GM03348 (cell line): ENCODE measurements at places on chromosomes 1 and 21.
A peak's percentile ranks its signal among the peaks of the same experiment; 100 is the strongest.

DNA sequence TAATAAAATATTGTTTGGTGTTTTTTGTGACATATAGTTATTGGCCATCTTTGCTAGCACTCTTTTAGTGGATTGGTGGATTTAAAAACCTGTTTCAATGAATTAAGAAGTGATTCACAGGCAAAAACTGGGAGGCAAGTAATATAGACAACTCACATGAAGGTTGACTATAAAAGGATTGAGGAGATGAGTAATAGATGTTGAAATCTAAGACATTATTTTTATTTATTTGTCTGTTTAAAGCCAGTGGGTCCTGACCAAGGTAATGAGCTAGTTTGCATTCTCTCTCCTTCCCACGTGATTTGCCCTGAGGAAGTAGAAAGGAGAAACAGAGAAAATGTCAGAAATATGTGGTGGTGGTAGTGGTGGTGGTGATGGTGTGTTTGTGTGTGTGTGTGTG lies 351.5 kb upstream of the ZP4 start:
- DNase-seq = no peak

GRCh38 chr1:236206548-236206947 lies 64.2 kb downstream of the GPR137B start:
- no peak for DNase-seq

DNA sequence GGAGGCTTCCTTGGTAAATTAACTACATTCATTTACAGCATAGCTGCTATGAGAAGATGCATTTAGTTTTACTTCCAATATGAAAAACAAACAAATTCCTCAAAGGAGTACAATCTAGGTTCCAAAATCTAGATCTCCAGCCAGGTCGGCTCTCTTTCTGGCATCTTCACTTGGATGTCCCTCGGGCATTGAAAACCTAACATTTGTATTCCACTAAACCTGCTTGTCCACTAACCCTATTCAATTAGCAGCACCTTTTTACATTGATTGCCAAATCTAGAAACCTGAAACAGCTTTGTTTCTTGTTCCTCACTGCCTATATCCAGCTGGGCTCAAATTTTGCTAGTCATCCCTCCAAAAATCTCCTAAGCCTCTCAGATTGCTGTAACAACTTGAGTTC lies 14.3 kb upstream of the CXADR start:
- DNase-seq = no peak

- no peak for DNase-seq
Measured at GRCh38 chr1:2415801-2416208, 3.4 kb upstream of the PEX10 start.

DNA sequence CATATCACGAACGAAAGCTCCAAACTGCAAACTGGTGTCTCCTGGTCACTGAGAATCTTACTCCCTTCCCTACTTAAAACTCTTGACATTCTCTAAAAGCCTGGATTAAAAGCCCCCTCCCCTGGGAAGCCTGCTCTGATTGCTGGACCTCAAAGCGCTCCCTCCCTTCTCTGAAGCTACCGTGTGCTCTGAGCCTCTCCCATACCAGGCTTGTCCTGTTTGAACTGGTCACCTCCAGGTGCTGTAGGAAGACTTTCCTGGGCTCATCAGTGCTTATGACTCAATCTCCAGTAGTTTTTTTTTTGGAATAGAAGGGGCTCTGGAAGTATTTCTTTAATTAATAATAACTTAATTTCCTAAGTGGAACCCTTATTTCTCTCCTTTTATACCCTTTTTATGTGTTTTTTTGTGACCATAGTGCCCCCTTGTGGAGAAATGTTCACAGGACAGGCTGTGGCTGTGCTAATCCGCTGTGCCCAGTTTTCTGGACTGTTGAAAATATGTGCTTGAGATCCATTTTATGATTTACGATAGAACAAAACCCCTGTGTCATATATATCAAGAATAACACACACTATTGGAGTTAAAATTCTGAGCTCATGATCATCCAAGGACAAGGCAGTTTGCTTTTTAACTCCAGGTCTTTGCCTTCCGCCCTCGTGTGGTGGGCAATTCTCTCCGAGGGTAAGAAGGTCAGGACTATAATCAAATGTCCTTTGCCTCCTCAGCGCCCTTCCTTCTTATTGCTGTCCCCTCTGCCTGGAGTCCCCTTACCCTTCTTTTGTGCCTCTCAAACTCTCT lies 16.9 kb downstream of the MTARC1 start:
- peak; percentile 57 for DNase-seq

DNA sequence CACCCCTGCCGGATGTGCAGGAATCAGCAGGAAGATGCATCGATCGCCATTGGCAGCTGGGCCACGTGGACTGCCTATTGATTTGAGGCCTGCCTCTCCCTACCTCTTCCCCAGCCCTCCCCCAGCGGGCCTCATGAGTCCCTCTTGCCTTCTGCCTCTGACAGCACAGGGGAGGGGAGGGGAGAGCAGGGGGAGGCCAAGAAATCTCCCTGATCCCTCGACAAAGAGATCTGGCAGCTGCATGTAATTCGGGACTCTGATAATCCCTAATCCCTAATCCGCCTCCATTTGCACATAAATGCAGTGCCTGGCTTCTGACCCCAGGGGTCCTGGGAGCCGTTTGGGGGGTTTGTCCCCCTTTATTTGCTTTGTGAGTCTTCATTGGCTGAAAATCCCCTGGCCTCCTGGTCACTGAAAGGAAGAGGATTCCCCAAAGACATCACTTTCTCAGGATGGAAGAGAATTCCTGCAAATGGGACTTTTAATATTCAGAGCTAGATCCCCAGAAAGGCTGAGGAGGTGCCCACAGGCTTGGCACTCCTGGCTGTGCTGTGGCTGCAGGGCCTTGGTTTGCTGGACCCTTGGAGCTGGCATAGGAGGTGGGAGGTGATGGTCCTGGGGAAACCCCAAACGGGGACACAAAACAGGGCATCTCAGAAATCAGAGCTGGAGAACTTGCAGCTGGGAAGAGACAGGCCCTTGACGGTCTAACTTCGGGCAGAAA lies 239.4 kb upstream of the POU3F1 start:
- DNase-seq = no peak

DNA sequence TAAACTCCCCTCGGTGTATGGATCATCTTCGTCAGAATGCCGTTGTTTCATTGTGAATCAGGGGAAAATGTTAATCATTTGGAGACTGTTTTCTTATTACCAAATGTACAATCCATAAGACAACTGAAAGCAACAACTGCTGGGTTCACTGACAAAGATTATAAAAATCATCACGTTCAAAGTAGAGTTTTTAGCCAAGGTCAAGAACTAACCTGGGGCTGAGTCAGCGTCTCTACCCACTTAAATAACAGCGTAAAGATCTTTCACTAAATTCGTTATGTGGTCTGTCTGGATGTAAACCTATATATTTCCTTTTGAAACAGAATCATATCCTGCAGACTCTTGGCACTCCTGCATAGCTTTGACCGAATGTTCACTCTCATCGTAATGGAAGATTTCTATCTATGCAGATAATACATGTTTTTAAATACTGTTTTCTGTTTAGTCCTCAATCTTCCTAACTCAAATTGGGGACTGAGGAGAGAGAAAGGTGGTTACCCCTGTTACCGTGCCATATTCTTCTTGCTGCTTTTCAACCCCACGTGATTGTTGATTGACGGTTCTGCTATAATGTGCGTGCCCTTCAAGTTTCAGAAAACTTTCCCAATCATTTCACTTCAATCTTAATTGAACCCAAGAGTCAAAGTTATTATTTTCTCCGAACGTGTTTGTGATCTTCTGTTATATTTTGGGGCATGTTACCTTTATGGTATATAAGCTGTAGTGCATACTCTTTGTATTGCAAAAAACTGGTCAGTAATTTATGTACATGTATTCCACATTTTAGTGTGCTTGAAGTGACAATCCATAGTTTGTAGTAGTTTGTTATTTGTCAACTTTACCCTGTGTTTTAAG lies 15.6 kb upstream of the NCMAP start:
- no peak for DNase-seq

DNA sequence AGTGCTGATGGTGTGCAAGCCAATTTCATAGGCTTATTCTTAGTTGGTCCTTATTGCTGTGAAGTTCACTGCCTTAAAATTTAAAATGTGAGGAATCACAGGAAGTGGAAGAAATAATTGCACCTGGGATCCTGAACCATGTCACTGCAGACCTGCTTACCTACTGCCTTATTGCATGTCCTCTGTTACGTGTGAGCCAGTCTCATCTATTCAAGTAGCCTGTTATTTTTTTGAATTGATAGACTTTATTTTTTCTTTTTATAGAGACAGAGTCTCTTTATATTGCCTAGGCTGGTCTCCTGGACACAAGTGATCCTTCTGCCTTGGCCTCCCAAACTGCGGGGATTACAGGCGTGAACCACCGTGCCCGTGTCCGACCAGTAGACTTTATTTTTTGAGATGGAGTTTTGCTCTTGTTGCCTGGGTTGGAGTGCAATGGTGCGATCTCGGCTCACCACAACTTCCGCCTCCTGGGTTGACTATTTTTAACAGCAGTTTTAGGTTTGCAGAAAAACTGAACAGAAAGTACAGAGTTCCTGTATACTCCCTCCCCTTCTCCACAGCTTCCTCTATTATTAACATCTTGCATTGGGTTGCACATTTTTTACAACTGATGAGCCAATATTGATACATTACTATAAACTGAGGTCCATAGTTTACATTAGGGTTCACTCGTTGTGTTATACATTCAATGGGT lies 14.0 kb upstream of the DISC1 start:
- no peak for DNase-seq

- no peak for DNase-seq
Measured at GRCh38 chr1:36366091-36366661, 19.5 kb downstream of the STK40 start.

- DNase-seq = peak; percentile 60
Measured at GRCh38 chr1:231039161-231040018, 664 bp downstream of the FAM89A start.

- peak; percentile 58 for DNase-seq
Measured at GRCh38 chr21:26732432-26733221, 112.6 kb downstream of the ADAMTS1 start.

DNA sequence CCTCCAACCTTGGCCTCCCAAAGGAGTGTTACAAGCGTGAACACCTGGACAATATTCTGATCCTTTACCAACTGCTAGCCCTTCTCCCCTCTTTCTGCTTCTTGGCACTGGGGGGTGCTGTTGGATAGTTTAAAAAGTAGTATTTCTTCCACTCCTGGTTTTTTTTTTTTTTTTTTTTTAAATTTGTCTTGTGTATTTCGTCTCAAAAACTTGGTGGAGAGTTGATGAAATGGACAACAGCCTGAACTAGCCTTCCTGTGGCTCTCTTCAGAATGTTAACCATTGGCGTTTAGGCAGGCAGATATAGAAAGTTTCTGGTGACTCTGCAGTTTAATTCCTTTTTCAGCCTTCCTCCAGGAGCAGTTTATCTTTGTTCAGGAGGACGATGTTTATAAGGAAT lies 69.7 kb upstream of the USP24 start:
- DNase-seq = peak; percentile 60

DNA sequence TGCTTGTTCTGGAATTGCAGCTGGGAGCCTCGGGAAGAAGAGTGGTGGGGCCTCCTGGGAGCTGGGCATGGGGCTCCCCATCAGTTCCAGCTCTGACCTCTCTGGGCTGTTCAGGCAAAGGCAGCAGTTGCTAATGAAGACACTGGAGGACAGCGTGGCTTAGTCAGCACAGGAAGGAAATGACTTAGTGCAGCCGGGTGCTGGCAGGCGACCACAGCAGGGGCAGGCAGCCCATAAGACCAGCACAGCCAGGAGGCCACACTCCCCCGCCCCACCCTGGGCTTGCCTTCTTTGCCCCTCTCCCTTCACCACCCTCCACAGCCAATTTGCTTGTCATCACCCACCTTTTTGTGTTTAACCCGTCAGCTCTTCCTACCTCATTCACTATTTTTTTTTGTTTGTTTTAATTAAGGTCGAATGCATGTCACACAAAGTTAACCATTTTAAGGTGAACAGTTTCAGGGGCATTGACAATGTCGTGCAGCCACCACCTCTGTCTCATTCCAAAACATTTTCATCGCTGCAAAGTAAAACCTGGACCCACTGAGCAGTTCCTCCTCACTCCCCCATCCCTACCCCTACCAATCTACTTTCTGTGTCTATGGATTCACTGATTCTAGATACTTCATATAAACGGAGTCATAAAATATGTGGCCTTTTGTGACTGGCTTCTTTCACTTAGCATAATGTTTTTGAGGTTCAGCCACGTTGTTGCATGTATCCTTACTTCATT lies 10.9 kb downstream of the OLIG2 start:
- DNase-seq = peak; percentile 79

- DNase-seq = no peak
Measured at GRCh38 chr1:97816927-97817326, 103.9 kb downstream of the DPYD start.

- DNase-seq = no peak
Measured at GRCh38 chr1:158328426-158328825, 2.9 kb downstream of the CD1B start.

DNA sequence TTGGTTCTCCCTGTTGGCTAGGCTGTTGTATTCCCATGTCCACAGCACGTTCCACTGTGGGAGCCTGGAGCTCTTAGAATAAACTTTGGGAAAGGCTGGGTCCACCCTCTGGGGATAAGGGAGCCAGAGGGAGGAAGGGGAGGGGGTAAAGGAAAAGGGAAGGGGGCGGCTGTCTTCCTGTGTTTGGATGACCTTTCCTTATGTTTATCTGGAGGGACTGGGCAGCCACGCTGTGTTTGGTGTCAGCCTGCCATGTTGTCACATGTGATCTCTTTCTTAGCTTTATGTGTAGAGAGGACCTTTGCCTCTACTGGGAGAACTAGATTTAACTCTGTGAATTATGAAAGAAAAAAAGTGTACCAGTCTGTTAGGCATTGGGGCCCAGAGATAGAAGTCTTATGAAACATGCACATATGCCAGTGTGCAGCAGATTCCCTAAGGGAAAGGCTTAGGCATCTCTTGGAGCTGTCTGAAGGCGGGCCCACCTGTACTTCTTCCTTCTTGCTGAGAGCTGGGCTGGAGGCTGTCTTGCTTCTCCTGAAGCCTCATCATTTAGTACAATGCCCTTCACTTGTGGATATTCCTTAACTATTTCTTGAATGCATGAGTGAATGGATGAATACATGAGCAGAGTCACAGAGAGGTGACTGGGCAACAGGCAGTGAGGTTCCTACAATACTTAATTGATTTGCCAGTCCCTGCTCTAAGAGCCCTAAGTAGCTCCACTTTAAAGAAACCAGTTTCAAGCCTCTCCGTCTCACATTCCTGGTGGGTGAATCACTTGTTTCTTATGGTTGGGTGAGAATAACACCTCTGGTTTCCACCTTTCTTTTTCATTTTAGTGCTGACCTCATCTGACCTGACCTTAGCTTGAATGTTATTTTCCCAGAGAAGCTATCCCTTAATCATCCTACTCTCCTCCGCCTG lies 62.5 kb upstream of the ARHGAP29 start:
- DNase-seq = peak; percentile 39

DNA sequence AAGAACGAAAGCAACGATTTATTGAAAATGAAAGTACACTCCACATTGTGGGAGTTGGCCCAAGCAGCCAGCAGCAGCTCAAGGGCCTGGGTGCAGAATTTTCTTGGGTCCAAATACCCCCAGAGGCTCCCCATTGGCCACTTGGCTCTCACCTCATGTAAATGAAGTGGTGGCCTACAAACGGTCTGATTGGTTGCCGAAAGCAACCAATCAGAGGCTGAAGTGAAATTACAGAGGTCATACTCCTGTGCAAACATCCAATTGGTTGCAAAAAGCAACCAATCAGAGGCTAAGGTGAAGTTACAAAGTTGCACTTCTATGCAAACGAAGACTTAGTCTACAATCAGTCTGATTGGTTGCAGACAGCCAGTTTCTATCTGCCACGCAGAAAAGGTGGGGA lies 31.9 kb downstream of the FAM163A start:
- no peak for DNase-seq

GRCh38 chr1:225674381-225674780 lies 21.5 kb upstream of the ENAH start:
- DNase-seq = no peak

- no peak for DNase-seq
Measured at GRCh38 chr1:235411489-235412486, 44.6 kb downstream of the TBCE start.
